ENCODE measurements at places on chromosomes 5 and 9. TPM values are rescaled to one million over a fixed set of nuclear protein-coding genes. Genes with fewer than 3 reads are reported as not detected.

RMRP gene
- 8,247 TPM for total RNA-seq

- no peaks in the 10 kb centered on the region for H3K27me3 ChIP-seq
- H3K36me3 ChIP-seq = no peaks in the 10 kb centered on the region
- DNase-seq = no peak
- H3K4me3 ChIP-seq = no peak overlapping the region
- peaks cover 13% of the 10 kb centered on the region for H3K4me1 ChIP-seq
- no peak overlapping the region for H3K27ac ChIP-seq
These were observed 68.3 kb downstream of the DCP2 start for GRCh38 chr5:113044776-113045465.

- peak overlapping the region; percentile 97 for H3K27ac ChIP-seq
- peak overlapping the region; percentile 100 for H3K4me3 ChIP-seq
- peaks cover 15% of the 10 kb centered on the region for H3K36me3 ChIP-seq
- peaks cover 41% of the 10 kb centered on the region for H3K4me1 ChIP-seq
- no peak for DNase-seq
- no peaks in the 10 kb centered on the region for H3K27me3 ChIP-seq
These were observed 639 bp downstream of the INVS start for GRCh38 chr9:100099722-100100042.

SPINK7 gene
- not detected for total RNA-seq

DNA sequence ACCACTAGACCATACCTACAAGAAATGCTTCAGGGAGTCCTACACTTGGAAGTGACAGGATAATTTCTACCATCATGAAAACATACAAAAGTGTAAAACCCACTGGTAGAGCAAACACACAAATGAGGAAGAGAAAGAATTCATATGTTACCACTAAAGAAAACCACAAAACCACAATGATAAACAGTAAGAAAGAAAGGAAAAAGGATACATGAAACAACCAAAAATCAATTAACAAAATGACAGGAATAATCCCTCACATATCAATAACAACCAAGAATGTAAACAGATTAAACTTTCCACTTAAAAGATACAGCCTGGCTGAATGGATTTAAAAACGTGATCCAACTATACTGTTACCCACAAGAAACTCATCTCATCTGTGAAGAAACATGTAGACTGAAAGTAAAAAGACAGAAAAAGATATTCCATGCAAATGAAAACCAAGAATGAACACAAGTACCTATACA lies 83.4 kb downstream of the LPAR1 start:
- H3K27ac ChIP-seq = no peak overlapping the region
- no peaks in the 10 kb centered on the region for H3K27me3 ChIP-seq
- no peaks in the 10 kb centered on the region for H3K36me3 ChIP-seq
- no peaks in the 10 kb centered on the region for H3K4me1 ChIP-seq
- DNase-seq = no peak

DNA sequence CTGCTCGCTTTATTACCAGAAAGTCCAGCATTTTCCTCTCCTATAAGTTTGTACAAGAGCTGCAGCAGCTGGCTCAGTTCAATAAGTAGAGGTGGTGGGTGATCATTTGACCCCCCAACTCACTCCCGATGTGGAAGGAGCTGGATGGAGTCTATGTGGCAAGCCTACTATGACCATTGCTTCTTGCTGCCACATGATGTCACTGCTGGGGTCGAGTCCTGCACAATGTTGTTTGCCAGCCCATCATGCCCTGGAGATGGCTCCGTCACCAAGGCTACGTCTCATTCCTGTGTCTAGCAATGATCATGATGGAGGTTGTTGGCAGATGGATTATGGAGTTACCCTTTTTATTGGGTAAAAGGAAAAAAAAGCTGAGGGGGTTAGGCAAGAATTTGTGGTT lies 266.3 kb downstream of the PSAT1 start:
- no peaks in the 10 kb centered on the region for H3K36me3 ChIP-seq
- no peaks in the 10 kb centered on the region for H3K4me1 ChIP-seq
- no peak overlapping the region for H3K4me3 ChIP-seq
- no peak for DNase-seq
